ENCODE measurements at places on chromosomes 16 and 17.
A peak's percentile ranks its signal among the peaks of the same experiment; 100 is the strongest.

DNA sequence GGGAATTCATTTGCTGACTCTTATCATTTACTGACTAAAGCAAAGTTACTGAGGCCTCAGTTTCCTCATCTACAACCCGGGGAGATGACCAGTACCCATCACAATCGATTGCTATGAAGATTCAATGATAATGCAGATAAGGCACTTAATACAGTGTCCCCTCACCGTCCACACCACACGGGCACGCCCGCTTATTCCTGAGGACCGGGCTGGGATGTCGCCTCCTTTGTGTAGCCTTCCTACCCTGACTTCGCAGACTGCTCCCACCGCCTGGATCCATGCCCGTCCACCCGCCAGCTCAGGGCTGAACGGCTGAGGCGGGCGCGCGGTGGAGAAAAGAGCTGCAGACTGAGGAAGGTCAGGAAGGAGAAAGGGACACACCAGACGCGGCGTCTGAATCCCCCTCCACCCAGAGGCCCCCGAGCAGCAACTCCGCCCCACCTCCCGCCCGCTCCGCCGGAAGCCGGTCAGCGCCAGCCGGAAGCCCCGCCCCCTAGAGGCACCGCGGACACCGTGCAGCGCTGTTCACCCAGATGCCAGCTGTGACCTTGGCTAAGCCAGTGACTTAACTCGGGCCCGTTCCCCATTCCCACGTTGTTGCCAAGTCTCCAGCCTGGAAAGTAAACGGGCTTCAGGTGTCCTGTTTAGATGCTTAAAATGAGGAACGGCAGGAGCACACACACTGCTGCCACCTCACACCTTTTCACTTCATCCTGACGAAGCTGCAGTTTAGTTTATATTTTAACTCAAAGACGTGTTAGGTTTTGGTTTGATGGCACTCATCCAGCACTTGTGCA, at the start of gene KRABD2:
Gene KRABD2, minus strand, starts transcription at position 434 of the 797 bp plus-strand sequence.
- DNase-seq = peak; percentile 95

DNA sequence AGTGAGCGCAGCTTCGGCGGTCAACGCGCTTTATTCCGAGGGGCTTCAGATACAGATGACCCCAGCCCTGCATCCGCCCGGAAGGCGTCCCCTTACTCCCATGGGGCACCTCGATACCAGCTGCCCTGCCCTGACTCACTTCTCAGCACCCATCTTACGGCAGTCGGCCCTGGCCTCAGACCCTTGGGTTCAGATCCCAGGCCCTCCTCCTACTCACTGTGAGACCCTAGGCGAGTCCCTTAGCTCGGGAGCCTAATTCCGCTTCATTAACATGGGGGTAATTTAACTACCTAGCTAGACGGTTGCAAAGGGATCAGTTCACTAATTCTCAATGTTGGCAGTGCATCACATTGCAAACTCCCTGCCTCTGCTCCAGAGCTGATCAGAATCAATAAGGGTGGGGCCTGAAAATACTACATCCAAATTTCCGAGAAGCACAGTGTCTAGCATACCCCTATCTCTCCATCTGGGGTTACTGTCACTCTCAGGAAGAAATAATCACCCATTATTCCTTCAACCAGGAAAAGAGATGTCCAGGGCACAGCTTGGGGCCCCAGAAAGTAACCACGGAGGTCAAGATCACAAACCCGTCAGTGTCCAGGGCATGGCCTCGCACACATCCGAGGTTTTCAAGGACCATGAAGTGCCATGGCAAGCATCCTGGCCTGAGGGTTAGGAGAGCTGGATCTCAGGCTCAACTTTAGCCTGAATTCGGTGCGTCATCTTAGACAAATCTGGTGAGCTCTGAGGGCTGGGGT, 415 bp upstream of the FLOT2 start:
- DNase-seq = peak; percentile 53

DNA sequence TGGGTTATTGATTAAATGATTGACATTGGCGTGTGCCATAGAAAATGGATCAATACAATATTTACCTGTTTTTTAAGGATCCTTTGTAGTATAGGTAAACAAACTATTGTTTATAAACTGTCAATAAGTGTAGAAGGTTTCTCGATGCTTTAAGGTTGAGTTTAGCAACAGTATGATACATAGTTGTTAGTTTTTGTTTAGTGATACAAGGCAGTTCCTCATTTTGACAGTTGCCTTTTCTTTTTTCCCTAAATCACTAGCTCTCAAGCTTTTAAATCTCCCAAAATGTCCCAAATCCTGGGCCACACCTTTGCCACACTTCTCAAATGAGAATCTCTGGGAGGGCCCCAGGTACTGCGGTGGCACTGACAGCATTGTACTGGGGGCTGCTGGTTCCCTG, 57.3 kb downstream of the EPN2 start:
- no peak for DNase-seq

GRCh38 chr16:12127244-12127643, 150.7 kb downstream of the SNX29 start:
- no peak for DNase-seq

All from activated CD4-positive, alpha-beta memory T cell treated with anti-CD3 and anti-CD28 coated beads for 36 hours (primary cell).